ENCODE measurements at places on chromosomes 7 and 10.

DNA sequence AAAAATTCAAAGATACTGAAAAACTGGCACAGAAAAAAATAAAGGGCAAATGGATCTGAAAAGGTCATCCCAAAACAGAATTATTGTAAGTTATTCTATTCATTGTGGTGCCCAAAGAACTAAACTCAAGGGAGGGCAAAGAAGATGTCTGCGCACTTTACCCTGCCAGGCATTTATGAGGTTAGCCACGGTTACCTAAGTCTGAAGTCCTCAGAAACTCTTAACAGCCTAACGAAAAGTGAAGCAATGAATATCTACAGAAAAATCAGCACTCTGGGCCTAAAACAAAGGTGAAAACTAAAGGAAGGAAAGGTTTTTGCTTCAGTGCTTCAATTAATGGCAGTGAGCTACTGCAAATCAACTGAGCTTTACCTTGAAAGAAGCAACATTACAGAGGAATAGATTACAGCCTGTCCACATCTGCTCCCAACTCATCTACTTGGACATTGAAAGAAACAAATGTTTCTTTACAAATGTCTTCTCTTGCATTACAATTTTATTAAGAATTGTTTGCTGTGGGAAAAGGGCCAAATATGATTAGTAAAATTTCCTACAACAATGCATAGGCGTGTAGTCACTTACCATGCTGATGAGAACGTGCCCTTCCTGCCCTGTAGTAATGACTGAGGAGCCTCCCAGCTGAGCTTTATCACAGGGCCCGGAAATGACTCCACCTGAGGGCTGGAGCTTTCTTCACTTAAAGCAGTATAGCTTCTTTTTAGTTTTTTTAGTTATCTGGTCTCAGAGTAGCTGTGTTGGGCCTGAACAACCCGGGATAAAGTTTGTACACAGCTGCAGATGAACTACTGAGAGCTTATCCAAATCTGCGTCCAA lies at the start of gene TUBAL3:
TUBAL3 (minus strand) TSS at position 621 of the 834 bp plus-strand sequence; CDS start at position 585, 36 bp downstream.
- no peak for DNase-seq

DNA sequence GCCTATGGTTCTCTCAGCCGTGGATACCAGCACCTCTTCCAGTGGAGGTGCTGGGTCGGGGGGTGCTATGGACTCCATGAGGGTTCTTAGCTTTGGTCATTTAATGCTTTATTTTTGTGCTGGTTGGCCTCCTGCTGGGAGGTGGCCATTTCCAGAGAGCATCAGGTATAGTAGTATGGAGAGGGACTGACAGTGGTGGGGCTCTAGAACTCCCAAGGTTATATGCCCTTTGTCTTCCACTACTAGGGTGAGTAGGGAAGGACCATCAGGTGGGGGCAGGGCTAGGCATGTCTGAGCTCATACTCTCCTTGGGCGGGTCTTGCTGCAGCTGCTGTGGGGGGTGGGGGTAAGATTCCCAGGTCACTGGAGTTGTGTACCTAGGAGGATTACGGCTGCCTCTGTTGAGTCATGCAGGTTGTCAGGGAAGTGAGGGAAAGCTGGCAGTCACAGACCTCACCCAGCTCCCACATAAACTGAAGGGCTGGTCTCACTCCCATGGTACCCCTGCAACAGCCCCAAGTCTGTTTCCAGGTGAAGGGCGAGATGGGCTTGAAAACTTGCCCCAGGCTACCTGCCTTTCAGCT lies 763.2 kb upstream of the LRRTM3 start:
- DNase-seq, result no peak

- DNase-seq, result no peak
Observed at GRCh38 chr7:102721-103120, 89.7 kb upstream of the FAM20C start.

- DNase-seq, result no peak
Observed at GRCh38 chr7:157682064-157682945, 345.5 kb downstream of the DNAJB6 start.

DNA sequence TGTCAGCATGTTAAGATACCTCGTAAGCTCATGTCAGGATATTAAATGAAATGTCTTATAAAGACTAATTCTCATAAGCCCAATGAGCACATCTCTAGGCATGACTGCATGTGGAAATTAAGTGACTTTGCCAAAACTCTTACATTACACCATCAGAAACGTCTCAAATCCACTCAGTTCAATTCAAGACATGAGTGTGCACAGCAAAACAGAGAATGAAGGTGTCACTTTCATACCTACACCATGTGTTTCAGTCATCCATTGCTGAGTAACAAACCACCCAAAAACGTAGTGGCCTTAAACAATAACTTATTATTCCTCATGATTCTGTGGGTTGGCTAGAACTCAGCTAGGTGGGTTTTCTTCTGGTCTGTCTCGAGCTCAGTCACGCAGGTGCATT lies 99.8 kb downstream of the ATE1 start:
- no peak for DNase-seq

- peak; percentile 61 for DNase-seq
Observed at GRCh38 chr7:30225863-30226613, 58.4 kb upstream of the ZNRF2 start.

DNA sequence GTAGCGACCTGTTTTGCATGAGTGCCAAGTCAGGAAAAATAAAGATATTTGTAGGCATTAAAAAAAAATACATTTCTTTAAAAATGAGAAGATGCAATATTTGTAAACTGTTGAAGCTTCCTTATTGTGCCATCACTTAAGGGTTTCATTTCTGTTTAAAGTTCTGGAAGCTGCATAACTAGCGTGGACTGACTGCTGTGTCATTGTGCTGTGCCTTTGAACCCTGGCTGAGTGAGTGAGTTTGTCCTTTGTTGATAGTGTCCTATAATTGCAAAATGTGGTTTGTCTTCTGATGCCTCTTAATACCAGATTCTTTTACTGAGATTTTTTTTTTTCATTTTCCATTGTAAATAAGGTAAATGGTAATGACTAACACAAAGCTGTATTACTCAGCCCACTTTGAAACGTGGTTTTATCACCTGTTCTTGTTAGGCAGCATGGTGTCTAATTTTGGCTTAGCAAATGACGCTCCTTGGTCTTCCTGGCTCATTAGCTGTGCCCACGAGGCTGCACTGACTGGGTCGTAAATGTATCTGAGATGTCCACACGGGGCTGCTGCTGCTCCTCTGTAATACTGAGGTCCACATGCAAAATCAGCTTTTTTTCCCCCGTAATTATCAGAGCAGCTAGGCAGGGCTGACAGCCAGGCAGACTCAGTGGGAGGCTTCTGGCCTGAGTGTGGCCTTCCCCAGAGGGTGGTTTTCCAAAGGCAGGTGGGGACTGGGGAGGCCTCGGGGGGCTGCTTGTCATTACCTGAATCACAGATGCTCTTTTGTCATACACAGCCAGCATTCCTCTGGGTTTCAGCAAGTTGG lies 14.8 kb downstream of the ZSCAN25 start:
- no peak for DNase-seq

DNA sequence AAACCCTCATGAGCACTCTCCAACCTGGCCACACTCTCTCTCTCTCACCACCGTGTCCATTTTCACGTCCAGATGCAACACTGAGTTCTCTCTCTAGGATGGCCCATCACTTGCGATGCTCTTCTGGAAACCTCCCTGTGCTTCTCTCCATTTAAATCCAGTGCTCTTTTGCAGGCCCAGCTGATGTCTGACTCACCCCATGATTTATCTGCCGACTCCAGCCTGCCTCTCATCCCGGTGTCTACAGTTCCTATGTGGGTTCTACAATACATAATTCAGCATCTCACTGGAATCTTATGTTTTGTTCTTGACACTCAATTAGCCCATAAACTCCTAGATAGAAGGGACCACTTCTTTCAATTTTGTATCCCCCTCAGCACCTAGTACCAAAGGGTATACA lies 5.0 kb downstream of the TPK1 start:
- no peak for DNase-seq

DNA sequence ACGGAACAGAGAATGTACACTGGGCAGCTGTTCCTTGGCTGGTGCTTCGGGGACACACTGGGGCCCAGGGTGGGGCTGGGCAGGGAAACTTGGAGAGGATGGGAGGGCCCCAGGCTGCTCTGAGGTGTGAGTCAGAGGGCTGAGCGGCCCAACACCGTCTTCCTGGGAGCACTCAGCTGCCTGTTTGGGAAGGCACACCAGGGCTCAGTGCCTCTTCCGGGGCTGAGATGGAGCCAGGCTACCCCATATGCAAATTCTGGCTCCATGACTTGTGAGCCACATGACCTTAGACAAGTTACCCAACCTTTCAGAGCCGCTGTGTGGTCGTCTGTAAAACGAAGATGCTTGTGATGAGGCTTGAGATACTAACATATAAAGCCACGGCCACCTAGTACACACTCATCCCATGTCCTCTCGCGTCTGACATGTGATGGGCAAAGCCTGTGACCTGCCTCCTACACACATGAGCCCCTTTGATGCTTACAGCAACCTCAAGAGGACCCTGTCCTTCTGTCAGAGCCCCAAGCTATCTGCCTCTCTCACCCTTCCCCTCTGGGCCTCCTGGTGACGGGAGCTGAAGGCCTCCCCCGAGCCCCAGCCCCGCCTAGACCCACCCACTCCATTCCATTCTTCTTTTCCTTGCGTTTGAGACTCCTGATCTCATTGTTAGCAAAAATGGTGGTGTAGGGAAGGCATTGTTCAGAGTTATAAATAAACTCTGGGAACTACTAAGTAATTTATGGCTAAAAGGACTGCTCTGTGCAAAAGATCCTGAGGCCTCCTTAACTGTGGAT lies 26.1 kb downstream of the KLRG2 start:
- no peak for DNase-seq

- DNase-seq, result no peak
Observed at GRCh38 chr7:92366730-92367129, 80.6 kb upstream of the GATAD1 start.

DNA sequence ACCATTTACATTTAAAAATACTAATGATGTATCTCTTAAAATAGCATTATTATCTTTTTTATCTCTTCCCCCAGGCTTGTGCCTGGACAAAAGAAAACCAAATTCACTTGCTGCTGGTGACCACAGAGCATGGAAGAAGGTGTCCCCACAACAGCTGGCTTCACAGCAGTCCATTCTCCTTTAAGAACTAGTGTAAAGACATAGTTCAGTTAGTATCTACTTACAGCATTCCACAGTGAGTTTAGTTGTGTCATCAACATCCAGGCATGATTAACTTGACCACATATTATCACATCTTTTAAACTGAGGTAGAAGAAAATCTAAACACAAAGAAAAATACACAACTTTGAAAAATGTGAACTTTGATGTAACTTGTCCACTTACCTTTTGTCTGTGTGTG lies 55.0 kb downstream of the LRRC17 start:
- no peak for DNase-seq

DNA sequence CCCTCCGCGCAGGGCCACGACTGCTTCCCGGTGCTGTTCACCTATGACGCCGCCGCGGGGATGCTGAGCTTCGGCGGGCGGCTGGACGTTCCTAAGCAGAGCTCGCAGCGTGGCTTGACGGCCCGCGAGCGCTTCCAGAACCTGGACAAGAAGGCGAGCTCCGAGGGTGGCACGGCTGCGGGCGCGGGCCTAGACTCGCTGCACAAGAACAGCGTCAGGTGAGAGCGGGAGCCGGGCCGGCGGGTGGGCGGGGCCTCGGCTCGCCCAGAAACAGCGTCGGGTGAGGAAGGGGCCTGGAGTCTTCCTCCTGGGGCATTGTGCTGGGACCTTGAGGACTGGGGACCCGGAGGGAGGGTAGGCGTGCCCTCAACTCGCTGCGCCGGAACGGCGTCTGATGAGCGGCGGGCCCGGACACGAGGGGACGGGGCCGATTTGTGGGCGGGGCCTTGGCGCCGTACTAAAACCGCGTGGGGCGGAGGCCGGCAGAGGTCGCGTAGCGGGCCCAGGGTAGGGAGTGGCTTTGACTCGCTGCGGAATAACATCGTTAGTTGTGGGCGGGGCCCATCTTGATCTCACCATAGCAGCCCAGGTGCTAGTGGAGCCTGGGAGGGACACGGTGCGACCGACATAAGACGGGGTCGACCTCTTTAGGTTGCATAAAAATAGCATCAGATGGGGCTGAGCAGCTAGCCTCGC lies 15.6 kb downstream of the PDAP1 start:
- DNase-seq, result peak; percentile 61

GRCh38 chr7:86760236-86760635 lies 116.5 kb downstream of the GRM3 start:
- DNase-seq, result no peak

DNA sequence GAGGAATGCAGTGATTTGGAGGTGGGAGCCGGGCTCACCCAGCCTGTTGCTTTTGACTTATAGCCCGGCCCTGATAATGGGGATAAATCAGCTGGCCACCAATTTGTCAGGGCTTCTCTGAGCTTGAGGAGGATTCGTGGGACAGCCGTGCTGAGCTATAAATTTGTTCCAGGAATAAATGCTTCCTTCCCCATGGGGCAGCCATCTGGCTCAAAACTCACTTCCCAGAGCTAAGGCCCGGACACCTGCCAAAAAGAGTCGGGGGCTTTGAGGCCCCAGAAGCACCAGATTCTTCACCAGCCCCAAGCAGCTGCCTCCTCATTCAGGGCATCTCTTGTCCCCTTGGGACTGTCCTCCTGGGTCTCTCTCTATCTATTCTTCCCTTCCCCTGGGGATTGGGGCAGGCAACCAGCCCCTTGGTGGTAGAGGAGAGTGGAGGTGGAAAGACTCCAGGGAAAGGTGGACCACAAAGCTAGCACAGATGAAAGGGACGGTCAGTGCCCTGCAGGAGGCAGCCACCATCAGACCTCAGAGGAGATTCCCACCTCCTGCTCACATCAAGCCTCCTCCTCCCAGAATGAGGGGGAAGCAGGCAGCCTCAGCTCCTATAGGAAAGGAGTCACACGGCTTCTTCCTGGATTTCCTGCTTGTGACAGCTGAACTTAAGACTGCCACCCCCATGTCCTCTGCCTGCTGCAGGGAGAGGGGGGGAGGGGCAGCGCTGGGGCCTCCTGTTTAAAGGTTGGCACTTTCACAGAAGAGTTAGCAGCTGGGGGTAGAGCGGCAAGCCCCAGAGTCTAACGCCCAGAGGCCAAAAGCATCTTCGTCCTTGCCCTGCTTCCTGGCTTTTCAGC lies 44.2 kb upstream of the LRRC4 start:
- DNase-seq, result no peak

DNA sequence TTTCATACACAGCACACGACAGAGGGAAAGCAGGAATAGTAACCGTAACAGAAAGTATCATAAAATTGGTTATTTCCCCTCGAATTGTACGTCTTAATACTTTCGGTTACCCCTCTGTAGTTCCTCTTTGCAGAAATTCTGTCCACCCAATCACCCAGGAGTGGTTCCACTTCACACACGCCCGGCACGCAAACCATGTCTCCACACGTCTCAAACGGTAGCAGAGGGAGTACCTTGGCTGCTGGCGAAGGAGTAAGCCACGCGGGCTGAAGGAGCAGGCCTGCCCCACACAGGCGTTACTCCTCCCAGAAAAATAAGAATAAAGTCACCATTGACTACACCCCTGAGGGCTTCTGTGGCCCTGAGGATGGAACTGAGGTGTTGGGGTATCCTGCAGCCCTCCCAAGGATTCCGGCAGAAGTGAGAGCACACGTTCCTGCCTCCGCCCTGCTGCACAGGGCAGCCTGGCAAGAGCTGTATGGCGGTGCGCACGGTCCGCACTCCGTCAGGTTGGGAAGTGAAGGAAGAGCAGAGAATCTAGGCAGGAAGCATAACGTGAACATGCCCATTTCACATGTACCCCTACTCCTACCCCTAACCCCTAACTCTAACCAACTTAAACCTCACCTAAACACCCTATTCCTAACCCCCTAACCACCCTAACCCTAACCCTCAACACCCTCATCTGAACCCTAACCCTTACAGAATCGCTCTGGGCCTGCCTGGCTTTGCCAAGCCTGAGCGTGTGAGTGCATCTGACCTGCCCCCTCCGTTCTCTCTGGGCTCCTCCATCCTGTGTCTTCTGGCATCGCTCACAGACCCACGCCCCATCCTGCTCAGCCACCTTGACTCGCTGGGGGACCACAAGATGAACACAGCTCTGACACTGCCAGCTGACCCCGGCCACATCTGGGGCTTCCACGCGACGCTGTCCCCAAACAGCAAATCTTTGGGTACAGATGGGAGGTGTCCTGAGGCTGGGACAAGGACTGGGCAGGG lies 18.2 kb downstream of the GPR146 start:
- no peak for DNase-seq

Measured in muscle of arm (tissue), 14 donors.